Hepatocyte (in vitro differentiated cells): ENCODE measurements at places on chromosomes 11 and 22.

- DNase-seq: no peak
Measured at GRCh38 chr11:13169709-13170108, 107.9 kb upstream of the BMAL1 start.

DNA sequence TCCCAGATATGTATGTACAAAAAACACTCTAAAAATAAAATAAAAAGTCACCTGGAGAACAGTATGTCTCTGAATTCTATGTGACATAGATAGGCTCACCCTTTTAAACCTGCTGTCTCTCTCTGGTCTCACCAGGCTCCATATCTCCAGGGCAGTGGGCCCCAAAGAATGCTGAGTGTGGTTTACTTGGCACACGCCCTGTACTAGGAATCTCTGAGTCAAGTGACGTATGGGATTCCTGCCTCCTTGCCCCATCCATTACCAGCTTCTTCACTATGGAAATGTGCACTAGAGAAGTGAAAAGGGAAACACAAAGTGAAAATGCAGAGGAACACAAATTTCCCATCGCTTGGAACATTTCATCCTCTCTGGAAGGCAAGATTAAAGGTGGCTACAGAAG, 722.2 kb upstream of the TENM4 start:
- peak; percentile 70 for DNase-seq

DNA sequence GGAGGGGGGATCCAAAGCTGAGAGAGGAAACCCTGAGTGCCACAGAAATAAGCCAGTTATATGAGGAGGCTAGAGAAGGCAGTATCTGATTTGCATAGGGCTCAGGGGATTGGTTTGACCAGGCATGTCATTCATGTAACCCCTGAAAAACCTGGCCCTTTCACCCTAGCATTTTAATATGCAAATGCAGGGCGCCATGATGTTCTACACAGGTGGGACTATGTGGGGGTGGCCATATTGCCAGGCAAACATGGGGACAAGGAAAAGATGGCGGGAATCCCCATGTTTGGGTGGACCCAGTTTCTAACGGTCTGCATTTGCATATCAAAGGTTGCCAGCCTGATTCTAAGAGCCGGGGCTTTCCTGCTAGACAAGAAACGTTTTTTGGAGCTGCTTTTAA, 27.2 kb downstream of the CSF2RB start:
- no peak for DNase-seq

DNA sequence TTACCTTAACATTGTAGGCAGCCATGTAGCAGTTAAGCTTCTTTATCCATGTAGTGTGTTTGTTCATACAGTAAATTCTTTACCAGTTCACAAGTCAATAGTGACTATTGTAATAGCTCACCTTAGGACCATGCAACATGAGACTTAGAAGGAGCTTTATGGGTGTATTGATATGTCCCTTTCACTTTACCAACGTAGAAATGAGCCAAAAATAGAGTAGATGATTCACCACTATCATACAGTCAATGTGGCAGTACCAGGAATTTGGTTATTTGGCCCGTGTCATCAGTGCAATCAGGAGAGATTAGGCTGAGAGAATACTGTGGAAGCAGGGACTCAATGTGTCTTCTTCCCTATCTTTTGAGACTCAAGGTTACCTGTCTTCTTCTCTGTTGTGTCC, 4.7 kb downstream of the ZDHHC13 start:
- DNase-seq: no peak

- peak; percentile 58 for DNase-seq
Measured at GRCh38 chr11:32960553-32961164, 55.0 kb upstream of the DEPDC7 start.

DNA sequence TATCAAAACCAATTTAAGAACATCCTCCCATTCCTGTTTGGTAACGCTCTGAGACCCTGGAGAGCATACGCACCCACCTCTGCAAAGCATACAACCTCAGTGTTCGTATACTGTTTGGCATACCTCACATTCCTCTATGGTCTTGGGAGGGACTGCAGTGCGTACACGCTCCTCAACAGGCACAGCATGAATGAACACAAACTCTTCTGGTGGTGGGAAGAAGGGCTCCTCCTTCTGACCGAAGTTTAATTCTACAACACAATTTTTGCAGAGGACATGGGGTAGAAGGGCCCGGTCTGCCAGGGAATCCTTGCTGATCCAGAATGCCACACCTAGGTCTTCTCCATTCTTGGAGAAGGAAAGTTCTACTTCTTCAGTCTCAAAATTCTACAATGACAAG, 5.3 kb downstream of the HNRNPUL2 start:
- DNase-seq: peak; percentile 51

- no peak for DNase-seq
Measured at GRCh38 chr11:19092342-19092741, 24.6 kb upstream of the ZDHHC13 start.

GRCh38 chr11:119479685-119480275, 56.8 kb upstream of the THY1 start:
- no peak for DNase-seq

DNA sequence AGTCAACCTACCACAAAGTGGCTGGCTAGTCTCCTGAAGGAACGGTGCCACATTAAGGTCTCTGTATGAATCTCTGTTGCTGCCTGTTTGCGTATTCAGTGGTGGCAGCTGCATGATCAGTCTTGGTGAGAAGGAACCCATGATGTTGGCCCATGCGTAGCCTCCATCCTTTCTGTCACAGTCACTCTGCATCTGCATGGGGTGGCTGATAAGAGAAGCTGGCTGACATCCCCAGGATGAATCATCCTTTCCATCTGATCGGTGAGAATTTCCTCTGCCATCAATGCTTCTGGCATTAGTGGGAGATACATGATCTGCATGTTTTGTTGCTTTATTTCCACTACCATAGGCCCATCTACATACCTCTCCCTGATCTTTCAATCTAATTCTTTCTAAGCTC, 199.0 kb upstream of the NECTIN1 start:
- no peak for DNase-seq

GRCh38 chr11:132844956-132845696, 687.2 kb downstream of the OPCML start:
- peak; percentile 32 for DNase-seq
